ENCODE measurements at places on chromosomes 7 and 10. TPM values are rescaled to one million over a fixed set of nuclear protein-coding genes. Genes with fewer than 3 reads are reported as not detected.

CRCP gene
- 42.8 TPM for total RNA-seq

AKR1E2 gene
- 15.9 TPM for total RNA-seq

ZNF804B gene
- 0.13 TPM for total RNA-seq

AGAP9 gene
- total RNA-seq = 8.6 TPM

DPYSL4 gene
- 2.6 TPM for total RNA-seq

HSPA12A gene
- 12.3 TPM for total RNA-seq

AKR1B15 gene
- not detected for total RNA-seq

DCLRE1A gene
- 4.2 TPM for total RNA-seq

MYO1G gene
- total RNA-seq = 3.6 TPM

ATRNL1 gene
- 6.7 TPM for total RNA-seq
